ENCODE measurements at places on chromosomes 7 and 10.

DNA sequence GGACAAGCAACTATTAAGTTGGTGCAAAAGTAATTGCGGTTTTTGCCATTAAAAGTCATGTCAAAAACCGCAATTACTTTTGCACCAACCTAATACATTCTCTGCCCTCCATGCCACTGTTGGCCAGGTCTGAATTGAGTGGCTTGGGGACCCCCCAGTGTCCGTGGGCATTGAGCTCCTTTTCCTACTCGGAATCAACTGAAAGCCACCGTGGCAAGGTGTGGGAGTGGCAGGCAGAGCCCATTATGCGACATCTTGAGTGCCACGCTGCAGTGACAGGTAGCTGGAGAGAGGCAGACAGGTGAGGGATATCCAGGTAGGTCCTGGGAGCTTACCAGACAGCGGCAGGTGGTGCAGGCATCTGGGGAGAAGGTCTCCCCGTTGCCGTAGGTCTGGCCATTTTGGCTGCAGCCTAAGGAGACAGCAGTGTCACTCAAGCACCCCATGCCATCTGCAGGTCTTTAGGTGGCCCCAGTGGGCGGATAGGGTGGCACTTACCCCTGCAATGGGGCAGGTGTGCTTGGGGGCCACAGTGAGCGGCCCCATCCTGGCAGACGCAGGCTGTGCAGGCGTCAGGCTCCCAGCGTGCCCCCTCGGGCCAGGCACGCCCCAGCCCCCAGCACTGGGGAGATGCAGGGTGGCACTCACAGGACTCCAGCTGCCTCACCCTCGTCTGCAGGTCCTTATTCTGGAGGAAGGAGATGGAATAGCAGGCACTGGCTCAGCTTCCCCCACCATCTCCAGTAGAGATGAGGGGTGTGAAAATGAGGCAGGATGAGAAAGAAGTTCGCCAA is 3.5 kb downstream of the KCP start:
- no peak for DNase-seq

DNA sequence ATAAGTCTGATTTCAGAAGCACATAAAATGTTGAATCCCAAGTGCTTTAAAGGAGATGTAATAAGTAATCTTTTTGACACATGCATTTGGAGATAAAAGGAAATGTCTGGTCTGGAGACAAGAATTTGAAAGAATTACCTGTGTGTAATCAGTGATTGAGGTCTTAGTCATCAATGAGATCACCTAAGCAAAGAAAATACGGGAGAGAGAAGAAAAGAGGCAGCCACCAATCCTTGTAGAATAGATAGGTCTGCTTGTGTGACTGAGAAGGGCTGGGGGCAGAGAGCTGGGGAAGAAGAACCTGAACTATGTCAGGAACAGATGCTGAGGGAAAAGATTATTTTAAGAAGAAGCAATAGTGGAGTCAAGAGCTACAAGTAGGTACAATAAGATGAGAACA is 49.3 kb upstream of the ITPRID1 start:
- no peak for DNase-seq

- no peak for DNase-seq
These were observed 369.6 kb downstream of the TCERG1L start for GRCh38 chr10:130941886-130942285.

- no peak for DNase-seq
These were observed 198.2 kb downstream of the FANK1 start for GRCh38 chr10:126094537-126094936.

DNA sequence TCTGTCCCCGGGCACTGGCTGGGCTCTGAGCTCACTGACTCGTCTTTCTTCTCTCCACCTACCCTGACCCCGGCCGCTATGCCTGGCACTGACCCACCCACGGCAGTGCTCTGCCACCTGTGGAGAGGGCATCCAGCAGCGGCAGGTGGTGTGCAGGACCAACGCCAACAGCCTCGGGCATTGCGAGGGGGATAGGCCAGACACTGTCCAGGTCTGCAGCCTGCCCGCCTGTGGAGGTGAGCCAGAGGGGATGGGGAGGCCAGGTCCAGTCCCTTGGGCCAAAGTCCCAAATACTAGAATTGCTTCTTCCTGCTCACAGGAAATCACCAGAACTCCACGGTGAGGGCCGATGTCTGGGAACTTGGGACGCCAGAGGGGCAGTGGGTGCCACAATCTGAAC is 27.3 kb downstream of the TBATA start:
- no peak for DNase-seq

GRCh38 chr7:31896925-31897324 is 173.3 kb downstream of the PDE1C start:
- DNase-seq = no peak

DNA sequence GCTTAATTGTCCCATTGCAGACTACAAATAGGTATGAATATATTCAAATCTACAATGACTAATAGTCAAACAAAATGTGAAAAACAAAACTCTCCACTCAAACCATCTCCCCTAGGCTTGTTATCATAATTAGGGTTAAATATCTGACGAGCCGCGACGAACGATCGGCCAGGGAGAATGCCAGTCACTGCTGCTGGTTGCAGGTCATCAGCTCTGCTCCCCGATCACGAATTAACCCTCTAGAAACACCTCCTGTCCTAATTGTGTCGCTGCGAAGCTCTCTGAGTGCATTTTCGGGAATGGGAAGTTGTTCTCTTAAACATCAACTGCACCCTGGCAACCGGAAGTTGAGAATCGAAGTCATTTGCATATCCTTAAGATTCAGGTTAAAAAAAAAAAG is 167.3 kb downstream of the TCERG1L start:
- no peak for DNase-seq

- DNase-seq = no peak
These were observed 69.2 kb downstream of the PHYHIPL start for GRCh38 chr10:59245686-59246085.

GRCh38 chr10:132158823-132159222 is 27.9 kb upstream of the DPYSL4 start:
- DNase-seq = no peak

DNA sequence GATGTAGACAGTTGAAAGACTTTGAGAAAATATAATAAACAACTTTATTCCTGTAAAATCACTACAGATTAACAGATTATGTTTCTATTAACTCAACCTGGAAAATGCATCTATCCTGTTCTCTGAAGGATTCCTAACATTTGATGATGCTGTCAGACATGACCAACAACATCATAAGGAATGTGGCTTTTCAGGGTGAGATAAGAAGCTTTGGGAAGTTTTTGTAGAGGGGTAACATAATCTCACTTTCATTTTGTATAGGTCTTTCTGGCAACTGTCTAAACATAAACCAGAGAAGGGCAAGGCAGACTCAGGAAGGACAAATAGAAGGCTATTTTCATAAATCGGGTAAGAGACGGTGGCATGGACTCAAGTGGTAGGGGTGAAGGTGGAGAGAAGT is 112.2 kb downstream of the TES start:
- no peak for DNase-seq

- no peak for DNase-seq
These were observed 66.5 kb downstream of the CDK6 start for GRCh38 chr7:92769844-92770243.

DNA sequence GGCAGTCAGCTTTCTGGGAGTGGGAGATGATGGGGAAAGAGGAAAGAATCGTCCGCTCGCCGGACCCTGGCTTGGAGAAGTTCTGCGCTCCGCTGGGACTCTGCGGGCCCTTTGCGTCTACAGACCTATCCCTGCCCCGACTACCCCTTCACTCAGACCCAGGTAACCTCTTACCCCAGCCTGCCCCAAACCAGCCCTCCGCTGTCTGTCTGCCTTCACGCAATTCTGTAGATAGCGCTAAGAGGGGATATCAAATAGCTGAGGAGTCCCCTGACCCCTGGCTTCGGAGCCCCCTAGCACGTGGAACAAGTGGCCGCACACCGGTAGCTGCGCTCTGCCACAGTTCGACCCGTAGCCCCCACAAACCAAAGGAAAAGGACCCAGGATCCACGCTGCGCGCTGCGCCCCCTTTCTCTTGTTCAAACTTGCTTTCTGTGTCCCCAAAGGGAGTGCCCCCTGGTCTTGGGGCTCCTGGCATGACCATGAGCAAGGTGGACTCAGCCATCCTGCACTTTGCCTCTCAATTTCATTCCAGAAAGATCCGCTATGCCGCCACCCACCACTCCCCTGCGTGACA is 7.0 kb downstream of the HOXA4 start:
- no peak for DNase-seq

DNA sequence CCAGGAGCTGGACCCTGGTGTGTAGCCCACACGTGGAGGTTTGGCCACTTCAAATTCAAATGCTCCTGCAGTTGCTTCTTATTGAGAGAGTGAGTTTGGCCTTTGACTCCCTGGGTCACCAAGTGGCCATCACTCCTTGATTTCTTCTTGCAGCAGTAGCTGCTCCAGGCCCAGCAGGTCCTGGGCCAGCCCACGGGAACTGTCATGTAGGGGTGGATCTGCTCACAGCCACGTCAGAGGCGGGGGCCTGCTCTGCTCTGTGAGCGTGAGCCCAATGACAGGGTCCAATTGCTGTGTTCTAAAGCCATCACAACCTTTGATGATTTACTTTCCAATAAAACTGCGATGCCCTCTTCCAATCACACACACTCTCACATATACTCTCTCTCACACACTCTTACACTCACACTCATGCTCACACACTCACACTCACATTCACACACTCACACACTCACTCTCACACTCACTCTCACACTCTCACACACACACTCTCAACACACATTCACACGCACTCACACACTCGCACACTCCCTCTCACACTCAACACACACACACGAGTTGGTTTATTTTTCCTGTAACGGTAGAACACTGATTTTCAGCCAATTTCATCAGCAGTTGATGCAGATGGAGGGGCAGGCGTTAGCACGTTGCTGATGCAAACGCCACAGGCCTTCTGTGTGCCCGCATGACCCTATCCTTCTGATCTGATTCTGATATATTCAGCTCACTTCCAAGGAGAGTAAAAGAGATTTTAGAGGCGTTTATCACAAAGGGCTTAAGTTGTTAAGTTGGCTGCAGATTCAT is 210.7 kb upstream of the PPP2R2D start:
- no peak for DNase-seq

DNA sequence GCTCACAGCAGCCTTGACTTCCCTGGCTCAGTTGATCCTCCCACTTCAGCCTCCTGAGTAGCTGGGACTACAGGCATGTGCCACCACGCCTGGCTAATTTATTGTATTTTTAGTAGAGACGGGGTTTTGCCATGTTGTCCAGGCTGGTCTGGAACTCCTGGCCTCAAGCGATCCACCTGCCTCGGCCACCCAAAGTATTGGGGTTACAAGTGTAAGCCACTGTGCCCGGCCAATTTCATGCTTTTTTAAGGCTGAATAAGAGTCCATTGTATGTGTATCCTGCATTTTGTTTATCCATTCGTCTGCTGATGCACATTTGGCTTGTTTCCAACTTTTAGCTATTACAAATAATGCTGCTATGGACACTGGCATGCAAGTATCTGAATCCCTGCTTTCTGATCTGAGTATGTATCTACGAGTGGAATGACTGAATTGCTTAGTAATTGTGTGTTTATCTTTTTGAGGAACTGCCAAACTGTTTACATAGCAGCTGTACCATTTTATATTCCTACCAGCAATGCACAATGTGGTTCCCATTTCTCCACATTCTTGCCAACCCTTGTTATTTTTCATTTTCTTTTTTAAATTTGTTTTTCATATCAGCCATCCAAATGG is 37.3 kb upstream of the TPST1 start:
- DNase-seq = no peak

DNA sequence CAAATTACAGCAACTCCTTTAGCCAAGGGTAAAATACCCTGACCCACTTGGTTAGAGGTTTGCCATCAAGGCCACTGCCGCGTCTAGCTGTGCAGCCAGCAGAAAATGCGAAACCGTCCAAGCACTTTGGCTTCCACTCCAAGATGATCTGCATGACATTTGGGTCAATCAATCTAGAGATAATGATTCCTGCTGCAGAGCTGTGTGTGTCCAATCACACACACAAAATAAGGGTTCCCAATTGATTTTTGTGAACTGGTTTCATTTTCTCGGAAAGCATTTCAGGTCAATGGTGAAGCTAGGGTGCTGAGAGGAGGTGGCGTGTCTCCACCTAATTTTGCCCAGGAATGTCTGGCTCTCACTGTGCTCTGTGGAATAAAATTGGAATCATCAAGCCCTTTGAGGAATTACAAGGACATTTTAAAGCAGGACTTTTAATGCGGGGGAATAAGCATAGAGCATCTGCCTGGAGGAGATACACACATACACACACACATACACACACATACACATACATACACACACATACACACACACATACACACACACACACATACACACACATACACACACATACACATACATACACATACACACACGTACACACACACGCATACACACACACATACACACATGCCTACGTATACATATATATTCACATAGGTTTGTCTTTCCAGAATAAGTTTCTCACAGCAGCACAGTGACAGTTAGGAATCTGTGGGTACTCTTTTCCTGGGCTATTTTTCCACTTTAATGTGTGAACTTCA is 59.5 kb downstream of the ACADSB start:
- no peak for DNase-seq

DNA sequence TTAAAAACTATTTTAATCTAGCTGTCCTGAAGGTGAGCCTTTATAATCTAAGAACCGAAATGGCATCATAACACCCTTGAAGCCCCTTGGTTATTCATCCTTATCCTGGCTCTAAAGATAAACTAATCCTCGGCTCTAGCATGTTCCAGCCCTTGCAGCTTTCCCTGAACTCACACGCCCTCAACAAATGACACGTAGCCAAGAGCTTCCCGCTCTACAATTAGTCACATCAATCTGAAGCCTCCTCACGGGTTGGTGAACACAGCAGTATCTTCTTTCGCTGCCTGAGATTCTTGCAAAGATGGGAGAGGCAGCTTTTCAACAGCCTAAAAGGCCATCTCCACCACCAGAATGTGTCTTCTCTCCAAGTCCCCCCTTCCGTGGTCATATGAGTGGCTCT is 4.1 kb downstream of the FRMD4A start:
- DNase-seq = no peak

DNA sequence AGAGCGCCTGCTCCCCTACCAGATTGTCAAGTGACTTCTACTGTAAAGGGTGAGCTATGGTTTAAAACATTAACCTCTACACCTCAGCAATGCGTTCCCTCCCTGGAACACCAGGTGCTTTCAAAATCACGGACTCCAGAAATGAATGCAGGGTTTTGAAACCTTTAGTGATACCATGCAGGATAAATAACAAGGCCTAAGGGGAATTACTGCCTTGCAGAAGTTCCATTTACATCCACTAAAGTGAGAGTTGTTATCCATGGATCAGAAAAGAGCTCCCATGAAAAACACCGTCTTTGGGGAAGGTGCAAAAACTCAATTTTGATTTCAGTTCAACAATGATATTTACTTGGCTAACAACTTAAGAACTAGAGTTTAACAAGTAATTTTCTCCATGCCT is 4.0 kb downstream of the FZD8 start:
- no peak for DNase-seq

- DNase-seq = no peak
These were observed 69.7 kb upstream of the AQP1 start for GRCh38 chr7:30841801-30842541.
